ENCODE measurements at places on chromosomes 6 and 20.
A peak's percentile ranks its signal among the peaks of the same experiment; 100 is the strongest.

GRCh38 chr20:48189181-48189580 lies 403.9 kb upstream of the SULF2 start:
- DNase-seq: peak; percentile 68

DNA sequence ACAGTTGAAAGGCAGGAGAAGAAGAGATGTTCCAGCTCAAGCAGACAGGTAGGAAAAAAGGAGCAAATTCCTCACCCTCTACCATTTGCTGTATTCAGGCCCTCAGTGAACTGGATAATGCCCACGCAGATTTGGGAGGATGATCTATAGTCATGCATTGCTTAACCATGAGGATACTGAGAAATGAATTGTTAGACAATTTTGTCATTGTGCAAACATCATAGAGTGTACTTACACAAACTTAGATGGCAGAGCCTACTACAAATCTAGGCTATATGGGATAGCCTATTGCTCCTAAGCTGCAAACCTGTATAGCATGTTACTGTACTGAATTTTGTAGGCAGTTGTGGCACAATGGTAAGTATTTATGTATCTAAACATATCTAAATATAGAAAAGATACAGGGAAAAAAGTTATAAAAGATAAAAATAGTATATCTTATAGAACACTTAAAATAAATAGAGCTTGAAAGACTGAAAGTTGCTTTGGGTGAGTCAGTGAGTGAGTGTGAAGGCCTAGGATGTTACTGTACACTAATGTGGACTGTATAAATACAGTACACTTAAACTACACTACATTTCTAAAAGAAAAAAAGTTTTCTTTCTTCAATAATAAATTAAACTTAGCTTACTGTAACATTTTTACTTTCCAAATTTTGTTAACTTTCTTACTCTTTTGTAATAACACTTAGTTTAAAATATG lies 672.3 kb downstream of the UTRN start:
- DNase-seq: no peak

- DNase-seq: no peak
Observed at GRCh38 chr20:44011251-44011940, 96.7 kb downstream of the TOX2 start.

GRCh38 chr20:8049310-8049709 lies 29.7 kb upstream of the TMX4 start:
- DNase-seq: no peak

GRCh38 chr6:13877051-13877450 lies 47.7 kb upstream of the RNF182 start:
- no peak for DNase-seq
